ENCODE measurements at places on chromosomes 4 and X.
A peak's percentile ranks its signal among the peaks of the same experiment; 100 is the strongest.

DNA sequence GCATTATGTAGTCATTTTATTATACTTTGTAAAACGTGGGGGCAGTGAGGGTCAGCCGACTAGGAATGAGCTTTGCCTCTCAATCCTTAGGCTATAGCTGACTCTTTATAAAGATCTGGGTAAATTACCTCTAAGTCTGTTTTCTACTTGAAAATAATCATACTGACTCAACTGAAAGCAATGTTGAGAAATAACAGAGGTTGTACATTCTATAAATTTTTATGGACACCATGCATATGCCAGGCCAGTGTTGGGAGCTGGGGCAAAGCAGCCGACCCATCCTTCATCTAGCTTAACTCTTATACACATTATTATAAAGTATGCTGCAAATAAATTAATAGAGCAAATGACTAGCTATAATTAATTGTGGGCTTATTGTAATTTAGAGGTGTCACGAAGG lies 2.2 kb upstream of the DCUN1D4 start:
- DNase-seq: no peak

- no peak for DNase-seq
These were observed 34.1 kb upstream of the SCML1 start for GRCh38 chrX:17703201-17703600.

GRCh38 chr4:77093401-77093800 lies 17.6 kb upstream of the CCNI start:
- DNase-seq: no peak

GRCh38 chr4:38094419-38094818 lies 134.2 kb downstream of the PTTG2 start:
- no peak for DNase-seq

GRCh38 chr4:76458825-76459224 lies 23.8 kb downstream of the SHROOM3 start:
- no peak for DNase-seq

DNA sequence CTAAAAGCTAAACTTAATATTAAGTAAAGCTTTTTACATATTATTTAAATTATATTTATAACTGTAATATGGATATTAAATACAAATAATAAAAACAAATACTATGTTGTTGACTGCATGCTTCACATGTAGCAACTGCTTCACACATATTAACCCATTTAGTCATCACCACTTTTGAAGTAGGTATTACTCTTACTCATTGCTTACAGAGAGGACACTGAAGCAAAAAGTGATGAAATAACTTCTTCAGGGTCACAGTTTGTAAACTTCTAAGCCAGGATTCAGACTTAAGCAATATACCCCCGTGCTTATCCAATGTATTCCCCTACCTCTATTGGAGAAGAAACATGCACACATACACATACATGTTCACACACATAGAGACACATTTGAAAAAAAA lies 166.6 kb downstream of the DKK2 start:
- no peak for DNase-seq

- peak; percentile 83 for DNase-seq
These were observed 88.6 kb upstream of the TRIM2 start for GRCh38 chr4:153115322-153116290.

DNA sequence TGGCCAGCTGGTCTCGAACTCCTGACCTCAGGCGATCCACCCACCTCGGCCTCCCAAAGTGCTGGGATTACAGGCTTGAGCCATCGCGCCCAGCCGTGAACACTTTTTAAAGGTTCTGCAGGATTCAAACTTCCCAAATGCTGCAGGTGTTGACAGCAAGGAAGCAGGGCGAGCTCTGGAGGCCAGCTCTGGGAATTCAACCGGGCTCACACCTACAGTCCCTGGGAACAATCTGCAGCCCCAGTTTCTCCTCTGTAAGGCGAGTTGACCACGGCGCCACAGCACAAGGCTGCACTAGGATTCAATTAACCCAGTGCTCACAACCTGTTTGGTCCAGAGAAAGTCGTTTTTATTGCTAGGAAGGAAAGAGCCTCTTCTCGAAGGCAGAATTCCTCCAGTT lies 1.6 kb downstream of the MTNR1A start:
- no peak for DNase-seq

DNA sequence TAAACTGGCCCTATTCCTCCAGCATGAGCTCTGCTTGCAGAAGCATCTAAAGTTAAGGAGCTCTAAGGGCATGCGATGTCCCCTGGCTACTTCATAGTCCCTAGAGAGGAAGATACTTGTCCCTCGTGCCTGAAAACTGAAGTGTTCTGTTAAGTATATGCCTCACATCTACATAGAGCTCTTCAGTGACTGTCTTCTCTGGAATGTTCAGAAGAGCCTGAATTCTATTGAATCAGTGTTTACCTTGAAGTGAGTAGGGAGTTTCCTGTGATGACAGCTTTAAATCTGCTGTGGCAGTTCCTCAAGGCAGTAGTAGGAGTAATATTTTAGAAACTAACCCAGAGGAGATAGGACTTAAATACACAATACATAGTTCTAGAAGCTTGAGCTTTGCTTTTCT lies 111.2 kb downstream of the ZNF518B start:
- no peak for DNase-seq

GRCh38 chr4:87121341-87122065 lies 98.9 kb downstream of the KLHL8 start:
- DNase-seq: no peak

GRCh38 chrX:118802857-118803256 lies 20.8 kb upstream of the ZCCHC12 start:
- no peak for DNase-seq

- no peak for DNase-seq
These were observed 8.0 kb upstream of the RPL34 start for GRCh38 chr4:108612365-108612764.

DNA sequence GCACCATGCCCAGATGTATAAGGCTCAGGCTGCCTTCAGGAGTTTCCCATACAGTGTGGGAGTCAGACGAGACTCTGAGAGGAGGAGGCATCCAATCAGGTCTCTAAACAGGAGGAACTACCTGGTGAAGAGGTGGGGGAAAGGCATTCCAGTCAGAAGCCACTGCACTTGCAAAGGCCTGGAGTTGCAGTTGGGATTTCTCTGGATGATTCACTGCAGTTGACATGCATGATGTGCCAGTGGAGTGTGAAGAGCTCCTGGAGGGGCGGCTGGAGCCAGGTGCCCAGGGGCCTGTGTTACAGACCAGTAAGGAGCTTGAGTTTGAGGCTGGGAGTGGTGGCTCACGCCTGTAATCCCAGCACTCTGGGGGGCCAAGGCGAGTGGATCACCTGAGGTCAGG lies 339.1 kb downstream of the ARHGAP10 start:
- no peak for DNase-seq

DNA sequence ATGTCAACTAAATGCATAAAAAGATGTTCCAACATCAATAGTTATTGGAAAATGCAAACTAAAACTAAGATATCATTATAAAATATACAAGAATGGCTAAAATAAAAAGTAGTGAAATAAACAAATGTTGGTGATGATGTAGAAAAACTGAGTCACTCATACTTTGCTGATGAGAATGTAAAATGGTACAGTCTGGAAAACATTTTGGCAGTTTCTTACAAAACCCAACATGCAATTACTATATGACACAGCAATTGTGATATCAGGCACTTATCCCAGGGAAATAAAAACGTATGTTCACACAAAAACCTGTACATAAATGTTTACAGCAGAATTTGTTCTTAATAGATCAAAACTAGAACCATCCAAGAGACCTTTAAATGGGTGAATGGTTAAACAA lies 182.6 kb downstream of the RTL9 start:
- DNase-seq: no peak

DNA sequence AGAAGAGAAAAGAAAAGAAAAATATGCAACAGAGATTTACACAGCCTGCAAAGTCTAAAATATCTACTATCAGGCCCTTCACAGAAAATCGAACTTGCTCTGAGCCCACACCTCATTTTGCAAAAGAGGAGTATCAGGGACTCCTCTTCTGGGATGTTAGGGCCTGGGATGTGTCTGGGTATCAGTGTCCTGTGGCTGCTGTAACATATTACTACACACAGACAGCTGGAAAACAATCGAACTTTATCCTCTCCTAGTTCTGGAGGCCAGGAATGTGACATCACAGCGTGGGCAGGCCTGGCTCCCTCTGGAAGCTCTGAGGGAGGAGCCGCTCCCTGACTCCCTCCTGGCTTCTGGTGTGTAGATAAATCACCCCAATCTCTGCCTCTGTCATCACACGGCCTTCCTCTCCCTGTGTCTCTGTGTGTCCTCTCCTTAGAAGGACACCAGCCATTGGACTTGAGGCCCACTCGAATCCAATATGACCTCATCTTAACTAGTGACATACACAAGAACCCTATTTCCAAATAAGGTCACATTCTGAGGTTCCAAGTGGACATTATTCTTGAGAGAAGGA lies 52.9 kb downstream of the PPP2R2C start:
- no peak for DNase-seq

DNA sequence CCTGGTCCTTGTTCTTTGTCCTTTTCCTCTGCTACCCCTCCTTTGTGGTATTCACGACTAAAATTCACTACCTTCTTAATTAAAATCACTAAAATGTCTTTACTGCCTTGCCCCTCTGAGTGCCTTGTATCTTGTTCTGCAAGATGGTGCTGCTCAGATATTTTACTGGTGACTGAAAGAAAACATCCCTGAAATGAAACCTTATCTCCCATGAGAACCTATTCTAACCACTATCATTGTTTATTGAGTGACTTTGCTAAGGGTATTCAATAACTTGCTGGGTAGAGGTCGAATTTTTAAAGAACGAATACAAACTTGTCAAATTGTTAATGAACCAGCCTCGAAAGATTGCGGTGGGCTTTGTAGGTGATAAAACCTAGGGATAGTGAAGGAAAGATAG lies 52.8 kb downstream of the SPRY1 start:
- DNase-seq: no peak

DNA sequence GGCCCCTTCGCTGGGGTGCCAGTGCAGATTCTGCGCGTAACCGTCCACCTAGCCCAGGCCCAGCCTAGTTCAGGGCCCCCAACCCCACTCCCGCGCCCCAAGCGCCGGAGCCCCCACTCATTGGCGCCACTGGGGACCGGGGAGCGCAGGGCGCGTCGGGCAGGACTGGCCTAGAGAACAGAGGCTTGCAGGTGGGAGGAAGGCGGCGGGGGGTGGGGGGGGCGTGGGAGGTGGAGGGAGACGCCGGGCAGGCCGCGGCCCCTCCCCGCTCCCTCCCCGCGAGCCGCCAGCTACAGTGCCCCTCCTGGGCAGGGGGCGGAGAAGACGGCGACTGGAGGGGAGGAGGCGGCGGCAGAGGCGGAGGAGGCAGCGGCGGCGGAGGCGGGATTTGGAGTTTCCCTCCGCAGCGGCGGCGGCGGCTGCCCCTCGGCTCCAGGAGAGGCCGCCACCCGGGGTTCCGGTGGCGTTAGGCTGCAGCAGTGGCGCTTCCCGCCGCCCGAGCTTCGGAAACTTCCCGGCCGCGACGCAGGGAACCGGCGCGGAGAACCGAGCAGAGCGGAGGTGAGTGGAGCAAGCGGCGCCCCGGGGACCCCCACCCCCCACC lies 4.8 kb upstream of the DUSP9 start:
- DNase-seq: peak; percentile 42

DNA sequence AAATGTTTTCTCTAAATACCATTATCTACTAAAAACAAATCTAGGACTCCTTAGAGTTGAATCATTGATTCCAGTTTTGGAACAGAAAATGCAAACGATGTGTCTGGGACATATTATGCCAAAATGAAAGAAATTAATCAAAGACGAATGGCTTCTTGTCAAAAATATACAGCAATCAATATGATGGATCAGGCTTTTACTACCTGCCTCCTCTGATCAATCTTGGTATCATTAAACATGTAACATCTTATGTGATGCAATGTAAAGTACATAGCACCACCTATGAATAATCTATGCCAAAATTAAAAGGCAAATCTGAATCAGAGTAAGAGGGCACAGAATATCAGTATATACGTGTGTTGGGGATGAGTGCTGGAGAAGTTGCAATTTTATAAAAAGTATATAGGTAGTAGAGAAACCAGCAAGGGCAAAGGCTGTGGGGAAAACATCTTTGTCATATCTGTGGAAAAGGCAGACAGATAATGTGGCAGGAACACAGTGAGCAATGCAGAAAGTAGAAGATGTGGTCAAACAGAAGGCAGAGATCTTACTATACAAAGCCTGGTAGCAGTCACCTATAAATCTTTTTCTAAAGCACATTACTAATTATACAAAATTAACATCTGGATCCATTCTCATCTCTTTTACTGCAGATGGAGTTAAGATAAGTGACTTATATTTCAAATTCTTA lies 152.7 kb downstream of the ANTXR2 start:
- DNase-seq: no peak

DNA sequence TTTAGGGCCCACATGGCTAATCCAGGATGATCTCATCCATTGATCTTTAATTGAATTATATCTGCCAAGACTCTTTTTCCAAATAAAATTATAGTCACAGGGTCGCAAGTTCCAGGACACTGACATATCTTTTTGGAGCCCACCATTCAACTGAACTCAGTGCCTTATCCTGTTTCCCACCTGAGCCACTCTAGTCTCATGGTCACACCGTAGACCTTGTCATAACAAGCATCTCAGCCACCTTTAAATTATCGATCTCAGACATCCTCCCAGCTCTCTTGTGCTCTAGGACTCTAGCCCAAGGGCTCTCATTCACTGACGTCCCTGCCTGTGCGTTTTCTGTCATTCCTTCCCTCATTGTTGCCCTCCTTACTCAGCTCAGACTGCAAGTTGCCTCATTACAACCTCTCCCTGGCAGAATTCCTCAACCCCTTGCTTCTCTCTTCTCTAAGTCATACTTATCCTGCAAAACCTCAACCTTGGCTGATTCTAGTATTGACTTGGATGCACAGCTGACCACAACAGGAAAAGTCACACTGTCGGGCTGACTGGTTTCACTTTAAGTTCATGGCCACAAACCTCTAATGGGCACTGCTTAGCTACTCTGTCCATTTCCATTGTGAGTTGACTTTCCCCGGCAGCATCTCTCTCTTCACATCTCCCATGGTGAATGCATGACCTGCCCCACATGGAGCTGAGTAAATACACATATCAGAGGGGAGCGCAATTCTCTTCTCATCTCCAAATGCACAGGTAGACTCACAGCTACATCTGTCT lies 91.0 kb upstream of the TRIM2 start:
- no peak for DNase-seq

GRCh38 chr4:81605271-81605670 lies 133.6 kb upstream of the RASGEF1B start:
- no peak for DNase-seq

DNA sequence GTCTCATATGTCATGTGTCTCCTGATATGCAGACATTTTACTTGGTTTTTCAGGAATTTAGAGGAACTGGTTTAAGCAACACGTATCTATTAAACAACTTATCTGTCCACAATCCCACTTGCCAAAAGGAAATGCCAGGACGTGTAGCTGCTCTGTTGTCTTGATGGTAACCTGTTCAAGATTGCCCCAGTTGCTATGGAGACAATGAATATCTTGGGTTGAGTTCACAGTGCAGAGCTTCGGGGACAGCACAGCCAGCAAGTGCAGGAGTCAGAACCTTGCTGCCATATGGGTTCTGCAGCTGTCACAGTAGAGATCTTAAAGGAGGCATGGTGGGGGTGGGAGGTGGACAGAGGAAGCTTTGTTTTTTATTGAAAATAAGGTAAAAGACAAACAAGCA lies 28.7 kb upstream of the FAM9B start:
- DNase-seq: no peak
